ENCODE measurements at places on chromosomes 16 and 17.

DNA sequence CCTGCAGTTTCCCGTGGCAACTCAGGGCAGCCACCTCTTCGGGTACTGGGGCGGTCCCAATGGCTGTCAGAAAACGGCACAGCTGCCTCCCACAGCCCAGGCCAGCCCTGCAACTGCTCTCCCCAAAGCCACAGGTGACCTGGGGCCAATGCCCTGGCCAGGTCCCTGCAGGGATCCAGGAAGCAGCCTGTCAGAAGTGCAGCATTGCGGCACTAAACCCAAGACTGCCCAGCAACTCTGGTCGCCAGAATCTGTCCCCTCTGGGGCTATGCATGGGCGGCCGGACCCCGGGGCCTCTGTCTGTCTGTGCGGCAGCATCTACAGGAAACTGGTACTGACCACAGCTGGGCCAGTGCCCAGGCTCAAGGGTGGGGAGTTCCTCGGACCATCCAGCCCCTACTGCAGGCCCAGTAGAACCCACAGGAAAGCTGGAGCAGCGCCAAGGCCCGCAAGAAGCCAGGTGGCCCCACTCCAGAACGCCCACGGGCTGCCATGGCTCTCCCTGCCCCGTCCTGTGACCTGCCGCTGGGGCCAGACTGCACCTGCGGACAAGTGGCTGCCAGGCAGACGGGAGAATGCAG lies 5.5 kb downstream of the CYBC1 start:
- peak; percentile 65 for DNase-seq

DNA sequence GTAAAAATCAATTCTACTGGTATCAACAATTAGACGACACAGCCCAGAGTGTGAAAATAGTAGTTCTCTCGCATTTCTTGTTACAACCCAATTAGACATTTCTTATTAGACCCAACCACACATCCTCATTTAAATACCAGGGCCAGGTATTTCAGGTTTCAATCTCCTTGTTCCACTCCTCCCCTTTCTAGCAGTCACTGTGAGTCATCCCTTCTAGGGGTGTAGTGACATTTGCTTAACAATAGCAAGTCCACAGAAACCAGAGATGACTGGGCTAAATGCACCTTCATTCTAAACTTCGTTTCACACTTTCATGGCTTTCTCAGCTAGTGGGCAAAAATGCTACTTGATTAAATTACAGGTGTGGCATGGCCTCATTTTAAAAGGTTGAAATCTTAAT lies 116.9 kb upstream of the CACNG3 start:
- DNase-seq, result no peak

- no peak for DNase-seq
These were observed 371.5 kb downstream of the SEC14L1 start for GRCh38 chr17:77512062-77512946.

GRCh38 chr17:64042700-64043485 lies 22.5 kb upstream of the ICAM2 start:
- no peak for DNase-seq

GRCh38 chr16:3606441-3606840 lies 5.0 kb downstream of the SLX4 start:
- DNase-seq, result peak; percentile 19

GRCh38 chr17:1231456-1231855 lies 38.8 kb upstream of the BHLHA9 start:
- DNase-seq, result peak; percentile 82

GRCh38 chr17:79852748-79853147 lies 13.5 kb upstream of the CBX4 start:
- no peak for DNase-seq

- no peak for DNase-seq
These were observed 2.4 kb downstream of the VEZF1 start for GRCh38 chr17:57985675-57985974.

DNA sequence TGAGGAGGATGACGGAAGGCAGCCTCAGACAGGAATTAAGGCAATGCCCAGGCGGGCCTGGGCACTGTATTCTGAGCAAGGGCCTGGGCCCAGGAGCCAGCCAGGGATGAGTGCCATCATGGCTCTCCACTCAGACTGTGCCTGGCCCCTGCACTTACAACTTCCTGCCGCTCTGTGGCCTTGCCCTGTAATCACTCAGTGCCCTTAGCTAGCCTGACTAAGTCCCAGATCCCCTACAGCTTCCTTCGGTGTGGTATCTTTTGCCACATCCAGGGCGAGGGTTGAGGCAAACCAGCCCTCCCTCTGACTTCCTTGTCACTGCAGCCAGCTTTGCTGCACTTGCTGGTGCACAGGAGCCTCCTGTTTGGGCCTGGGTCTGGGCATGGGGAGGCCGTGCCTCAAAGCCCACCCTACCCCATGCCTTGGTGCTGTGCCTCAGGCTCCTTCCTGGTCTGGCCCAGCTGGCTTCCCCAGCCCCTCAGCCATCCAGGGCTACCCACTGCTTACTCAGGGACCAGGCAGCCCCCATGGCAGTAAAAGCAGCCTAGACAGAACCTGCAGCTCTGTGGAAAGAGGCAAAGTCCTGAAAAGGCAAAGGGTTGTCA lies 9.3 kb downstream of the SLC46A1 start:
- DNase-seq, result no peak

- DNase-seq, result no peak
These were observed 1029.6 kb downstream of the CDH11 start for GRCh38 chr16:64092271-64092670.

- DNase-seq, result no peak
These were observed 39.6 kb upstream of the MEOX1 start for GRCh38 chr17:43701318-43701743.

DNA sequence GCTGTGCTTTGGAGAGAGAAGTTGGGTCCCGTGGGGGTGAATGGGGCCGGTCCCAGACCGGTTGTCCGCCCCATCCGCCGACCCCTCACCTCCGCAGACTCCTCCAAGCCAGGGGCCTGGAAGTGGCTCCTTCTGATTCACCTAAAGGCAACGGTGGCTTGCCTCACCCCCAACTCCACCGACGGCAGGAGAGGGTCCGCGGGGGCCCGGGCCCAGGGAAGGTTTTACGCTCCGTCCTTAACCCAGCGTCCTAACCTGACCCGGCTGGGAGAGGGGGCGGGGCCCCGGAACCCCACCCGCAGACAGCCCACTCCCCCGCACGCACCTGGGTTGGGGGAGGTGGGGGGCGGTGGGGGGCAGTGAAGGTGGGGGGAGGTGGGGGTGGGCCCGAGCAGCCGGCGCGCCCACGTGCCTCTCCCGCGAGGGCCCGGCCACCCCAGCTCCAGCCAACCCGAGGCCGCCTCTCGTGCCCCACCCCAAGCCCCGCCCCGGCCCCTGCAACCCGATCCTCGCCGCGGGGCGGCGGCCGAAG lies 12.7 kb upstream of the CD300A start:
- no peak for DNase-seq

DNA sequence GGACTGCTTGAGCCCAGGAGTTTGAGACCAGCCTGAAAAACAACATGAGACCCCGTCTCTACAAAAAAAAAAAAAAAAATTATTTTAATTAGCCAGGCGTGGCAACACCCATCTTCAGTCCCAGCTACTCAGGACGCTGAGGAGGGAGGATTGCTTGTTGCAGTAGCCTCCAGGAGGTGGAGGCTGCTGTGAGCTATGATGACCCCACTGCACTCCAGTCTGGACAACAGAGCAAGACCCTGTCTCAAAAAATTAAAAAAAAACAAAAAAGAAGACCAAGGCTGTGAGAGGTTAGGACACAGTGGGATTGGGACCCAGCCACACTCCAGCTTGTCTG lies 1.3 kb upstream of the SNAI3 start:
- DNase-seq, result no peak

- no peak for DNase-seq
These were observed 8.3 kb downstream of the ANKRD40 start for GRCh38 chr17:50699410-50699809.

GRCh38 chr17:9334536-9335446 lies 240.8 kb downstream of the STX8 start:
- no peak for DNase-seq

DNA sequence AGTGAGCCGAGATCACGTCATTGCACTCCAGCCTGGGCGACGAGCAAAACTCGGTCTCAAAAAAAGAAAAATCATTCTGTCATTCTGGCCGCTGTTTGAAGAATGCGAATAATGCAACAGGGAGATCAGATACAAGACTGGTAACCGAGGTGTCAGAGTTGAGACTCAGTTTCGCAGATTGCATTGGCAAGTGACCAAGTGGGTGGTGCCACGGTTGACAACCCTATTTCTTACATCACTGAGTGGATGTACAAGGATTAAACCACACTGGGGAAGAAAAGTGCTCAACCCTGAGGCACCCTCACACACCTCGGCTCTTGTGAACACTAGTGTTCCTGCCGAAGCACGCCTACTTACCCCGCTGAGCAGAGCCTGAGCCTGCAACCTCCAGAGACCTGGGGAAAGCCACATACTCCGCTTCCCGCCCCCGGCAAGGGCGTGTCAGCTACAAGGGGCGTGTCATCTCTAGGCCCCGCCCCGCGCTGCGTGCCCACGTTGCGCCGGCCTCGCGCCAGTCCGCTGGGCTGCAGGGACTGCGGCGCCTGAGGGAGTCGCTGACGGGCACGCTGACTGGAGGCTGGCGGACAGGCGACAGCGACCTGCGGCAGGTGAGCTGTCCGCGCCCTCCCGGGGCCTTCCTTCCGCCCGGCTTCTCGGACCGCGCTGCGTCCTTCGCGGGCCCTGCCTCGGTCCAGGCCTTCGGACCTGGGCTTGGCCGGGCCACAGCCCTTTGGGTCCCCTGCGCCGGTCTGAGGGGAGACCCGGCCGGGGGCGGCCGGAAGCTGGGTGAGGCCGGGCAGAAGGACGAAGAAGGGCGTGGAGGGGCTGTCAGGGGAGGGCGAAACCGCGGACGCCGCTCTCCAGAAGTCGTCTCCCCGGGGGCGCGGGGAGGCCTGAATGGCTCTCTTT lies at the start of gene HMOX2:
HMOX2 (plus strand) TSS at position 519 of the 909 bp plus-strand sequence. CDS start 29,127 bp downstream, outside the sequence.
- peak; percentile 95 for DNase-seq

- DNase-seq, result no peak
These were observed 38.5 kb downstream of the ERCC4 start for GRCh38 chr16:13958474-13958873.

DNA sequence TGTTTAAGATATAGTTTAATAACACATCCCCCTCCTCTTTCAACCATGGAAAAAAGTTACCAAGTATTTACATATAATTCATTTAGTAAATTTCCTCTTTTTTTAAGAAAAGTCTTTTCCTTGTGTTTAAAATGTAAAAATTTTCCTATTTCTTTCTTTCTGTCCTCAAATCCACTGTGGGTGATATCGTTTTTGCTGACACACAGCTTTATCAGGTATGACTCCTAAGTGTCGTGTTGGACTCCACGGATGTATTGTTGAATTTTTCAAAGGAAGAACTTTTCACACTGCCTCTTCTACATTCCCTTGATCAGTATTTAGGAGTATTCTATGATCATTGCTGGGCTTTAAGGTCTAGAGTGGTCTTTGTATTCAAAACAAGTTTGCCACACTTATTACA lies 33.1 kb downstream of the CYLD start:
- no peak for DNase-seq

GRCh38 chr16:67326472-67327309 lies at the start of the genes KCTD19 and LRRC36:
KCTD19 (minus strand) TSS chr16:67326741; CDS start chr16:67326707, 34 bp downstream.
LRRC36 (plus strand) TSS chr16:67326815; CDS start chr16:67326863, 48 bp downstream.
- peak; percentile 86 for DNase-seq

DNA sequence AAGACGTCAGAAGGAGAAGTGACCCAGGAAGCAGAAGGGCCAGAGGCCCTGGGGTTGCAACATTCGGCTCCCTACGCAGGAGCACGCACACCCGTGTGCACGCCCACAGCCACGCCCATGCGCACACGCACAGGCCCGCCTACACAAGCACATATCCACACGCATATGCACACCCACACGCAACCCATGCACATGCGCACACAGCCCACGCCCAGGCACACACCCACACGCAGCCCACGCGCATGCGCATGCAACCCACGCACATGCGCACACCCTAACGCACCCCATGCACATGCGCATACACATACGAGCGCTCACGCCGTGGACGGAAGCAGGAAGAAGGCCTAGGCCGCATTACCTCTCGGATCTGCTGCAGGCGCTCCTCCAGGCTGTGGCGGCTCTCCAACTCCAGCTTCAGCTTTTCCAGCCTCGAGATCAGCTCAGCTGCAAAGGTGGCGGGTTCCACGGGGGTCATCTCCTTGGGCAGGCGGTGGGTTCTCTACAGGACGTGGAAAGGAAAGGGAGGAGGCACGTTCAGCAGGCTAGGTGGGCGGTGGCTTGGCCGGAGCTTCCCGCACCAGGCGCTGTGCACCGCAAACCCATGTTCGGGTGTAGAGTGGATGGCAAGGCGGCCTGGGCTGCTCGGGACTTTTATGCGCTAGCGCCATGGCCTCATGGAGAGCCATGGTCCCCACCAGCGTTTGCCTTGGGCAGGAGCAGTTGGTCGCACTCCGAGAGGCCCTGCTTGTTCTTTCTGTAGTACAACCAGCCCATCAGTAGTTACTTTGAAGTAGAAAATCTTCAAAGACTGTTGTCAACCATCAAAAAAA lies 23.4 kb downstream of the AXIN2 start:
- DNase-seq, result no peak

GRCh38 chr17:44606658-44607057 lies 49.4 kb downstream of the FZD2 start:
- no peak for DNase-seq

GRCh38 chr16:66950971-66951790 lies 9.9 kb upstream of the CES3 start:
- no peak for DNase-seq

GRCh38 chr16:77599793-77600415 lies 122.4 kb upstream of the NUDT7 start:
- no peak for DNase-seq

DNA sequence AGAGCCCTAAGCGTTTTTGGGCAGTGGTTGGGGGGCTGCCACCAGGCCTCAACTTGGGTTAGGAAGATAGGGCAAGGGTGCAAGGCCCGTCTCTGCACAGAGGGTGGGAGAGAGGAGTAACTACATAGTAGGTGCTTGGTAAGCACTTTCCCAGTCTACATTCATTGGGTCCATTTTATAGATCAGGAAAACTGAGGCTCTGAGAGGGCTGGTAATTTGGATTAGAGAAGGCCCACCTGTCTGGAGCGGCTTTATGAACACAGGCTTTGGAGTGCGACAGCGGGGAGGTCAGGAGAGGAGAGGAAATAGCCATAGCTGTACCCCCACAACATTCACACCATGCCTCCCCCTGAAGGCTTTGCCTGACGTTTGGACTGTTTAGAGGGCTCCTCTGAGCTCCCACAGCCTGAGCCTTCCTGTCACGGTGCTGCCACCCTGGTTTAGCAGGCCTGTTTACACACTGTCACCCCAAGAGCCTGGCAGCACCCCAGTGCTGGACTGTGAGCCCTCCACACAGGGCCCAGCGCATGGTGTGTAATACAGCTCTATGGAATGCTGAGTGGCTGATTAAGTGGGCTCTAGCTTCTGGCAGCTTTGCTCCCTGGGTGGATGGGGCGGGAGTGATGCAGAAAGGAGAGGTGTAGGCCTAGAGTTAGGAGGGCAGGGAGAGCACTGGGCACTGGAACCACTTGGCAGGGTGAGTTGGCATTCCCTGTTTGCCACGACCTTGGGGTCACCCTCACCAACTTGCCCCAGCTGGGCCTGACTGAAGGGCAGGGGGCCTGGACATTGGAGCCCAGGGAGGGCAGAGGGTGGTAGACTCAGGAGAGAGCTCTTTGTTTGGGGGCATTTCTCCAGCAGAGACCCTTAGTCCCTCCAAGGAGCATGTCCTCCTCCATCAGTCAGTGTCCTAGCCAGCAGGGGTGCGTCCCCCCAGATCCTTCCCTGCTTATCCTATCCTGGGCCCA lies 73.7 kb downstream of the RAI1 start:
- no peak for DNase-seq
